ENCODE measurements at places on chromosomes 3 and 15.

- peak; percentile 71 for DNase-seq
Observed at GRCh38 chr3:52428151-52429005, 16.5 kb downstream of the SEMA3G start.

GRCh38 chr3:34463414-34463813 lies 665.0 kb downstream of the PDCD6IP start:
- DNase-seq, result no peak

GRCh38 chr3:52351762-52352368 lies 35.7 kb downstream of the DNAH1 start:
- no peak for DNase-seq

DNA sequence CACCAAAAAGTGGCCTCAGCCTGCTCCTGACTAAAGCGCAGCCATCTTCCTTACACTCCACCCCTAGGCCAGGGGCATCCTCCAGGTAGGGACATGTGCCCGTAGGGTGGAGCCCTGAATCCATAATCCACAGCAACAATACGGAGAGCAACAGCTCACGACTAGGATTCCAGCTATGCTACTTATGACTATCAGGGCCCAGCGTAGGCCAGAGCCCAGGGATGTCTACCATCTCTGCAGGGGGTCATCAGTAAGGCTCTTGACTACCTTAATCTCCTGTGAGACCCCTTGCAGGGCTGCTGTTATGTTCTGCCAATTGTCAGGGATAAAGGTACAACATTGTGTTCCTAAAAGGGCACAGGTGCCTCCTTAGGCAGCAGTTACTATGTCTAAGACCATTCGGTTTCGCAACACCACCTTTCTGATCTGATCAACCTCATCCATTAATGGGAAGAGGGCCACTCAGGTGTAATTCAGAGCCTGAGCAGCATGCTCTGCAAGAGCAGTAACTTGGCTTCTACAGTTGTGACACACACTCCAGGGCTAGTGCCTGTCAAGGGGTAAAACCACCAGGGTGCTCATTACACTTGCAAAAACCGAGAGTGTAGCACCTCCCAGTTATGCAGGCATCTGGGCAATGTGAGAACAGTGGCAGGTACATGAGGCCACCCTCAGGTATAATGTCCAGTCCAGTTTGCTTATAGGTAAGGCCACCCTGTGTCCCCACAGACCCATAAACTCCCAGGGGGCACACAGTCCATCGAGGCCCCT lies 11.0 kb downstream of the CCRL2 start:
- no peak for DNase-seq

GRCh38 chr3:165827883-165828282 lies 9.3 kb downstream of the BCHE start:
- DNase-seq, result no peak

DNA sequence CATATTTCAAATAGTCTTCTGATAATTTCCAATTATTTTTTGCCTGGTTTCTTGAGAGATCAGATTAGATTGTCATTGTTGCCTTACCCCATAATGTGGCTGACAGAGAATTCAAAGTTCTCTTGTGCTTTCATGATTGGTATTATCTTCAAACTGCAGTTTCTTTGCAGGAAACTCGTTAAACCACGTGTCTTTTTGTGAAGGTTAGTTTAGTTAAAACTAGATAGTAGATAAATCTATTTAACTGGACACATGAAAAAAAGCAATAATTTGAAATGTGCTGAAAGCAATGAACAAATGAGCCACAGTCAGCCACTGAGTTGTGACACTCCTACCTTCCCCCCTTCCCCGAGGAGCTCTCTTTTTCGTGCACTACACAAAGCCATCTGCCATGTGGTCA lies 327.5 kb upstream of the UMPS start:
- DNase-seq, result no peak

DNA sequence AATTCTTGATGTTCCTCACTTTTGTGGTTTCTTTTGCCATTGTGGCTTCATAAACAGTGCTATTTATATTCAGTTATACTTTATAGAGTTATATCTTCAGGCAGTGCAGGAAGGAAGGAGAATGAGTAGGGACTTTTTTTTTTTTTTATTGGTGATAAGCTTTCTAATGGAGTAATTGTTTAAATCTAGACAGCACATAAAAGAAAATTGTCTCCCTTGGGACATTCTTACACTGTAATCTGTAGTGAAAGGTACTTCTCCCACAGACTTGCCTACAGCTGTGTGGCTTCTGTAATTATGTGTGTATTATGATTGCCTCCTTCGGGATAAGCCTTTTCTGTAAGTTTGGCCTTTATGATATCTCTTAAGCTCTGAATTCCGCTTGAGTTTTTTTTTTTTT lies 41.6 kb downstream of the WDR76 start:
- no peak for DNase-seq

DNA sequence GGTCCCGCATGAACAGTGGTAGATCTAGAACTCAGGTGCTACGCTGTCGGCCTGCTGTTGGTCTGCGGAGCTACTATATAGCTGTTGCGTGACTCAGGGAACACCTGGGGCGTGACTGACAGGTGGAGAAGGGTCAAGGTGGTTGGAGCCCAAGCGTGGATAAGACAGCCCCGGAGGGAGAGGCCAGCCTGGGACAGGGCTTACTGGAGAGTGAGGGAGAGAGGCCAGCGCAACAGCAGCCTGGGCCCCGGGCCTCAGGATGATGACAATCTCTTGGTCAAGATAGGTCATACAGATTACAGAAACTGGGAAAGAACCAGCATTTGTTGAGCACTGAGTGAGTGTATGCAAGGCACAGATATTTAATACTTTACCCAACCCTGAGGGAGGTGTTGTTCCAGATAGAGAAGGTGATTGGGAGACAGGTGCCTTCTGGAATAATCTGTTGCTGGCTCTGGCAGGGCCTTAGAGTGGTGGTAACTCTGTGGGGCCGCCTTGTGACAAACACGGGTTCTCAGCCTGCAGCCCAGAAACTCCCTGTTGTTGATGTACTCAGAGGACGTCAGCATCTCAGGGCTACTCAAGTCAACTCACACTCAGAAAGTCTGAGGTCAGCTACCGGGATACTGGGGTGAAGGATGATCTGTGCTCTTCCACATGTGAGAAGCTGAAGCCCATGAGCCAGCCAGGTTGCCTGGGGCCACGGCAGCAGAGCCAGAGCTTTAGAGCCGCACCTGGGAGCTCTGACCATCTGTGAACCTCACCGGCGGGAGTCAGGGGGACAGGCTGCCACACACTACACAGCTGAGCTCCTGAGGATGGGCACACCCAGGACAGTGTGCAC lies 265.4 kb upstream of the HES1 start:
- peak; percentile 9 for DNase-seq

Data from EL (cell line).